ENCODE measurements at places on chromosomes 2 and 18.
A peak's percentile ranks its signal among the peaks of the same experiment; 100 is the strongest.

- peak; percentile 9 for DNase-seq
These were observed 110.9 kb downstream of the MIB1 start for GRCh38 chr18:21851327-21851961.

DNA sequence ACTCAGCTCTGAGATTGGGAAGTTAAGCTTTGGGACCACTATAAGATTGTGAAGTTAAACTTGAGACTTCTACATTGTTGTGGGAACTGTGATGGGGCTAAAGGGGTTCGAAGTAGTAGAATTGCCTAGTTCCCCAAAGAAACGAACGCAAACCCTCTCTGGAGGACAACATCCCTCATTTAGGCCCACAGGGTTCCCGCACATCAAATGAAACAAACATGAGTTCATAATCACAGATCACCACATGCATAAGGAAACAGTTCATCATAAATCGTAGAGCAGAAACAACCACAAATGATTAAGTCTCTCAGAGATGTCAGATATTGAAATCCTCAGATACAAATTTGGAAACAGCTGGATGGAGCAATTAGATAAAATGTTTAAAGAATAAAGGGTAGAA is 55.9 kb upstream of the HPCAL1 start:
- DNase-seq: no peak

DNA sequence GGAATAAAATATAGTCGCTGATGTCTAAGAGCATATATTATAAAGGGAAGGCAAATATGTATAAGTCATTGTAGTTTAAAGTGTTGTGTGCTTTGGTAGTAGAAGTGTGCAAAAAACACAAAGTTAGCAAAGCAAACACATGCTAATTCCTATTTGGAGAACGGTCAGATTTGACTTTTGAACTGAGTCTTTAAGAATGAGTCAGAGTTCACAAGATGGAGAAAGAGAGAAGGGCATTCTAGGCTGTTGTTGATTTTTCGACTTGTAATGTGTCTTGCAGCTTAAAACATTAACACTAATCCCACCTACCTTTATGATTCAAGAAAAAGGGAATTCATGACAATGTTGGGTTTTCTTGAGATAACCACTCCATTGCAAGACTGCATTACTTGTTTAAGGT is 98.1 kb downstream of the CRIM1 start:
- no peak for DNase-seq

- no peak for DNase-seq
These were observed 18.6 kb upstream of the REG3A start for GRCh38 chr2:79178076-79178674.

- DNase-seq: peak; percentile 84
These were observed 11.3 kb downstream of the STK17B start for GRCh38 chr2:196160101-196160500.

GRCh38 chr2:44450806-44451205 is 89.1 kb downstream of the CAMKMT start:
- DNase-seq: peak; percentile 4

DNA sequence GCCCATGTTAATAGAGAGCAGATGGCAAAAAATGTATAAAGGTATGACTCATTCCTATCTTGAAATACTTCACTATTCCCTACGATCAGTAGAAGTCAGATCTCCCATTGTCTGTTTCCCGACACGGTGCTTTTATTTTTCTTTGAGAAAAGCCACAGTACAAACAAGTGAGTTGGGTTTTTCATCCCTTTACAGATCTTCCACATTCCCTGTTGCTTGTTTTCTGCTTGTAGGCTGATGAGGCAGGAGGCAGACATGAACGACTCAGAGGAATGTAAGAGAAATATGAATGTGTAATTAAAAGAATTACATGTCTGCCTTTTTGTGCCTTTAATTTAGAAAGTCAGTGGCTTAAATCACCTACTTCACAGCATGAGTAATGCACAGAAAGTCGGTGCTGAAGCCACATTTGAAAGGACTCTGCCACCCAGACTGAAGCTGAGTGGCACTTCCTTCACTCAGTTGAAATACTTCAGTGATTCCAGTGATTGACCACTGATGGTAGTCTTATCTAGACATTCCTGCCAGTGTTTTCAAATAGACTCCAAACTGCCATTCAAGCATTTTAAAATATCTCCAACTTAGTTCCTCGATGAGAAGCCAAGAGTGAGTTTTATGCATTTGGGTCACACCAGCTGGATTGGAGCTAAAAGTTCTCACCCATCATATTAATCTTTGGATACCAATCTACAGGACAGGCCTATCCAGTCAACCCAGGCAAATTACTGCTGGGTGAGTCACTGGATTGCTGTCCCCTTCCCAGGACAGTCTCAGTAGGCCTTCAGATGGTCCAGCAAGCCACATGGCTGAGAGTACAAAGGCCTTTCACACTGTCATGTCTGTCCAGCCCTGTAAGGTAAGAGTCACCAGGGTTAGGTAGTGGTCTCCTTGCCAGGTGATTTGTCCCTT is 79.0 kb downstream of the COLEC12 start:
- DNase-seq: no peak

DNA sequence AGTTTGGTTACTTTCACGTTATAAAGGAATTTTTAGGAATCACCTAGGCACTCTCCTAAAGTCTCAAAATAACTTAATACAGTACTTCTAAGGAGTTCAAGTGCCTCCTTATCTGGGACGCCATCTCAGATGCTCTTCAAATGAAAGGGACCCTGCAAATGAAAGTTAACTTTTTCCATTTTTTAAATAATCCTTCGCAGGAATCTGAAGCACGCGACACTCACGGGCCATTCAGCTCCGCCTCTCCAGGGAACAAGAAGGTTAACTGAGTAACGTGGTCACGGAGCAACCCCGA is 537 bp upstream of the ZC3H15 start:
- DNase-seq: no peak

DNA sequence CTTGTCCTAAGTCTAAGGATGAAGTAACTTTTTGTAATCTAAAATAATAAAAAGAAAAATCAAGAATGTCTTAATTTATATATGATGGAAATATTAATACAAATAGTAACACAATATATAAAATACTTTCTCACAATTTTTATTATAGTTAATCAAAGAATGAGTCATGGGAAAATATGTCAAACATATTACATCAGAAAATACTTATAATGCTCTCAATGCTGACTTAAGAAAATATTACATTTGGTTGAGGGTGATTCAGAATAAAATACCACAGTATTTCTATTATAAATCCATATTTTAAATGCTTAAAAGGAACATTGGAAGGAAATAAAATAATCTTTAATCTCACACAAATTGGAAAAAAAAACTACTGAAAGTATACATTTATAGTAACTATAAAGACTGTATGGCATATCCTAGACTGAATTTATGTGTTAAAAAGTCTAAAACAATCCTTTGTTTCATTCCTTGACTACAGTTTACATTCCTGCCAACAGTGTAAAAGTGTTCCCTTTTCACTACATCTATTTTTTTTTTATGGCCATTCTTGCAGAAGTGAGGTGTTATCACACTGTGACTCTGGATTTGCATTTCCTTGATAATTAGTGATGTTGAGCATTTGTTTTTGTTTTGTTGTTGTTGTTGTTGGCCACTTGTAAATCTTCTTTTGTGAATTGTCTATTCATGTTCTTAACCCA is 1573.5 kb upstream of the ACVR2A start:
- DNase-seq: no peak

- no peak for DNase-seq
These were observed 13.0 kb downstream of the EN1 start for GRCh38 chr2:118834440-118834810.

GRCh38 chr18:26547646-26548414 is 523 bp downstream of the KCTD1 start:
- peak; percentile 41 for DNase-seq

DNA sequence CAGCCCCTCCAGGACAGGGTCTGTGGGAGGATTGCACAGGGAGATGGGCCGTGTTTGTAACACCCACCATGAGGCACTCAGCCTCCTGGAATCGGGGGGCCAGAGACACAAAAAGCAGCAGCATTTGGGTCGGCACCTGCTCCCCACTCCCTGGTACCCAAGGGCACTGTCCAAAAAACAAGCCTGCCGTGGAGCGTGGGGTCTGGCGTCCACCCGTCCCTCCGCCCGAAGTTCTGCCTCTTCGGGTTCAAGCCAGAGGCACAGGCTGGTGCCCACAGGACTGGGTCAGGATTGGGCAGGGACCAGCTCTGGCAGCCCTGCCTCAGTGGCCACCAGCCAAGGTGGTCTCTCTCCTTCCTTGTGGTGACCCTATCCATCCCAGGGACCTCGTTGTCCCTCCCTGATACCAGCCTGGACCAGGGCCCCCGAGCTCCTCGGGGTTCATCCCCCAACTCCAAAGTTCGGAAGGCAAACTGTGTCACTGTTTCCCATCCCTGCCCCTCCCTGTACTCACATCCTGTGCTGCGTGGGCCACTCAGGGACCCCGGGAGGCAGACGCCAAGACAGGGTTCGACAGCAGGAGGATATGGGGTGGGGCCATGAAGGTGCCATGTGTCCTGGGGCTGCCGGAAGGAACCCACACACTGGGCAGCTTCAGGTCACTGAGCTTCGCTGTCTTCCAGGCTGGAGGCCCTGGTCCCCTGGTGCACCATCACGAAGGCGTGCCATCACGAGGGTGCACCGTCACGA is 126.0 kb upstream of the HDAC4 start:
- DNase-seq: no peak

- no peak for DNase-seq
These were observed 90.4 kb downstream of the TPO start for GRCh38 chr2:1503471-1504310.

DNA sequence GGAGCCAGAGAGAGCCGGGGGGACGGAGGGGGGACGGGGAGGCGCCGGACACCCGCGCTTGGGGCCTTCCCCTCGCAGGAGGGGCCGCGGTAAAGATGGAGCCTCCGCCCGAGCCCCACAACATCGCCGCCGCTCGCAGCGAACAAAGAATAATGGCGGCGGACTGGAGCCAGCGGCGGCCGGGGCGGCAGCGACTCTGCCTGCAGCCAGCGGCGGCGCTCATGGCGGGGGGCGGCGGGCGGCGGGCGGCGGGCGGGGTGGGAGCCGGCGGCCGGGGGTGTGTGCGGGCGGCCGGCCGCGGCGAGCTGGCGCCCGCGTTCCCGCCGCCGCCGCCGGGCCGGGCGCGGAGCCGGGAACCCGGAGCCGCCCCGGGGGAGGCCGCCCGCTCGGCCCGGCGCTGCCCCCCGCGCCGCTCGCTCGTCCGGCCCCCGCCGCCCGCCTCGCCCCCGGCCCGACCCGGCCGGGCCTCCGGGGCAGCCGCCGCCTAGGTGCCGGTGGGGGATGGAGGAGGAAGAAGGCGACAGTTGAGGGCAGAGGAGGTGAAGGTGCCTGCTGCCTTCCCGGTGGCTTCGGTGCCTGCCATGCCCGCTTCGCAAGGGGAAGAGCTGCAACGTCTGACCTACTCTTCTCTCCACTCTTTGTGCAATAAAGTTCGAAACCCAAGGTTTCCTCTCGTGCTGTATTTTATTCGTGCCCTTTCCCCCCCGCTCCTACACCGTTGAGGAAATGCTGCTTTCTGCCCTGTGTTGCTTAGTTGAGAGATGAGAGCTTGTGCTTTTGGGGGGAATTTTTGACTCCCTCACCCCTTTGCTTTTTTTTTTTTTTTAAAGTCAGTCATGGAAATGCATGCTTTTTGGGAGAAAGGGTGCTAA is 634 bp downstream of the CREB1 start:
- DNase-seq: no peak

DNA sequence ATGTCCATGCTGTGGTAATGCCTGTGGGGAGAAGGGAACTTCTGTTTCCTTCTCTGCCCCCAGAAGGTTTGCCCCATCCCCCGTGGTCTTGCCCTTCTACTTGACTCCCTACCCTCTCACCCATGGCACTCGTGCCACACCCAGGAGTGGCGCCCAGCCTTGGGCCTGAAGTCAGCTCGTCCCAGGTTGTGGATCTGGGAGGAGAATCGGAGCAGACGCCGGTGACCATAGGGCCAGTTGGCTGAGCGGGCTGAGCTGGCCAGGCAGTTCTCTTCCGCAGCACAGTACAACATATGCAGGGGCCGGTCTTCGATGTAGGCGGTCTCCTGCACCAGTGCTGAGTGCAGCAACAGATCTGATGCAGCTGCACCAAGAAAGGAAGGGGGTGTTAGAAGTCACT is 4.7 kb downstream of the HTRA2 start:
- DNase-seq: no peak

DNA sequence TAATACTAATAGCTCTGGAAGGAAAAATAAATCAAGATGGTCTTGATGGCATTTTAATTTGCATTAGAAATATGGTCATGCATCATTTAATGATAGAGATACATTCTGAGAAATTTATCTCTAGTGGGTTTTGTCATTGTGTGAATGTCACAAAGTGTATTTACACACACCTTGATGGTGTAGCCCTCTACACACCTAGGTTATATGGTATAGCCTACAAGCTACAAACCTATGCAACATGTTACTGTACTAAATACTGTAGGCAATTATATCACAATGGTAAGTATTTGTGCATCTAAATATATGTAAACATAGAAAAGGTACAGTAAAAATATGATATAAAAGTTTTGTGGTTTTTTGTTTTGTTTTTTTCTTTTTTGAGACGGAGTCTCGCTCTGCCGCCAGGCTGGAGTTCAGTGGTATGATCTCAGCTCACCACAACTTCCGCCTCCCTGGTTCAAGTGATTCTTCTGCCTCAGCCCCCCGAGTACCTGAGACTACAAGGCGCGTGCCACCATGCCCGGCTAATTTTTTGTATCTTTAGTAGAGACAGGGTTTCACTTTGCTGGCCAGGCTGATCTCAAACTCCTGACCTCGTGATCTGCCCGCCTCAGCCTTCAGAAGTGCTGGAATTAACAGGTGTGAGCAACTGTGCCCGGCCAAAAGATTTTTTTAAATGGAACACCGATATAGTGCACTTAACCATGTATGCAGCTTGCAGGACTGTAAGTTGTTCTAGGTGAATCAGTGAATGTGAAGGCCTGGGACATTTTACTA is 83.7 kb upstream of the UBXN4 start:
- no peak for DNase-seq

Measured in stromal cell of bone marrow (primary cell).